GM18507 (cell line): ENCODE measurements at places on chromosomes 7 and 10.
A peak's percentile ranks its signal among the peaks of the same experiment; 100 is the strongest.

DNA sequence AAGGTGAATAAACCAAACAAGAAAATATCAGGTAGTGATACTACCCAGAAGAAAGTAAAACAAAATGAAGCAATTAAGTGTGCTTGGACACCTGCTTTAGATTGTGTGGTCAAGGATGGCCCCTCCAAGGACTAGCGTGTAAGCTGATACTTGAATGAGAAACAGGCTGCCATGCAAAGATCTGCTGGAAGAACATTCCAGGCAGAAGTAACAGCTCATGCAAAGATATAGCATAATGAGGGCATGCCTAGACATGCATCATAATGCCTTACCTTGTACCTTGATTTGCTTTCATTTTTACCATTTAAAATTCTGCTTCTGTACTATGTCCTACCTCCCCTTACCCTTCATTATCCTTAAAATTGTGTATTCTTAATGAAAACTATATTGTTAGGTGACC is 74.8 kb upstream of the HDAC9 start:
- DNase-seq = no peak

GRCh38 chr10:69745698-69746097 is 56.0 kb upstream of the COL13A1 start:
- DNase-seq = peak; percentile 12

- DNase-seq = no peak
These were observed 166.2 kb upstream of the SP8 start for GRCh38 chr7:20952916-20953315.

DNA sequence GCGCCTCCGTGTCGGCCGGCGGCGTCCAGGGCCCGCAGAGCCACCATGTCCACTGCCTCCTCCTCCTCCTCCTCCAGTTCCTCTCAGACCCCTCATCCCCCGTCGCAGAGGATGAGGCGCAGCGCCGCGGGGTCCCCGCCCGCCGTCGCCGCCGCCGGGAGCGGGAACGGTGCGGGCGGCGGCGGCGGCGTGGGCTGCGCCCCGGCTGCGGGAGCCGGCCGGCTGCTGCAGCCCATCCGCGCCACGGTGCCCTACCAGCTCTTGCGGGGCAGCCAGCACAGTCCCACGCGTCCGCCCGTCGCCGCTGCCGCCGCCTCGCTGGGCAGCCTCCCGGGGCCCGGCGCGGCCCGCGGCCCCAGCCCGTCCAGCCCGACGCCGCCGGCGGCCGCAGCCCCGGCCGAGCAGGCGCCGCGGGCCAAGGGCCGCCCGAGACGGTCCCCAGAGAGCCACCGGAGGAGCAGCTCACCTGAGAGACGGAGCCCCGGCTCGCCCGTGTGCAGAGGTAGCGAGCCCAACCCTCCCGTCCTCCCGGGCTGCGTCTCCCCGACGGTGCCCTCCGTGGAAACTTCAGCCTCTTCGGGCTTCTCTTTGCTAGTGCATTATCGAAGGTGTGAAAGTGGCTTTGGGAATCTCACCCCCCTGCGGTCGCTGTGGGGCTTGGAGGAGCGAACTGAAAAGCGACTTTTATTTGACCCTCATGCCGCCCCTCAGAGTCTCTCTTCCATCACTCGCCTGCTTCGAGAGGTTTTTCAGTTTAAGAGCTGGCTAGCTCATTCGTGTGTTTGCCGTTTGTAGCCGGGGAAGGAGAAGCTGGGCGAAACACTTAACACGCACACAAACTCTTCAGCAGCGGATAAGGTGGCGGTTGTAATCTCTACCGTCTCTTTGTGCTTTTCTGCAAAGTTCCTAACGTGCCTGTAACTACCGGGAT is 975 bp downstream of the GLCCI1 start:
- no peak for DNase-seq

DNA sequence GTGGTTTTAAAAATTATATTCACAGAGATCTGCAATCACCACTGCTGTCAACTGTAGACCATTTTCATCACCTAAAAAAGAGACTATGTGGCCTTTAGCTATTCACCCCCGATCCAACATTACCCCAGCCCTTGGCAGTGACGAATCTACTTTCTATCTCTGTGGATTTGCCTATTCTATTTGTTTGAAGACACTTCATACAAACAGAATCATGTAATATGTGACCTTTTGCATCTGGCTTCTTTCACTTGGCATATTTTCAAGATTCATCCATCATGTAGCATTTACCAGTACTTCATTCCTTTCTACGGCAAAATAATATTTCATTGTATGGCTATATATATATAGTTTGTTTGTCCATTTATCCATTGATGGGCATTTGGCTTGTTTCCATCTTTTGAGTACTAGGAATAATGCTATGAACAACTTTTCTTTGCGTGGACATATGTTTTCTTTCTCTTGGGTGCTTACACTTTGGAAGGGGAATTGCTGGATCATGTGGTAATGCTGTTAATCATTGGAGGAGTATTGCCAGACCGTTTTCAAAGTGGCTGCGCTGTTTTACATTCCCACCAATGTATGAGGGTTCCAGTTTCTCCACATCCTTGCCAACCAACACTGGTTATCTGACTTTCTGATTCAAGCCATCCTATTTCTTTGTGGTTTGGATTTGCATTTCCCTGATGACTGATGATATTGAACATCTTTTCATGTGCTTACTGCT is 22.3 kb downstream of the ADAMTS14 start:
- DNase-seq = no peak

DNA sequence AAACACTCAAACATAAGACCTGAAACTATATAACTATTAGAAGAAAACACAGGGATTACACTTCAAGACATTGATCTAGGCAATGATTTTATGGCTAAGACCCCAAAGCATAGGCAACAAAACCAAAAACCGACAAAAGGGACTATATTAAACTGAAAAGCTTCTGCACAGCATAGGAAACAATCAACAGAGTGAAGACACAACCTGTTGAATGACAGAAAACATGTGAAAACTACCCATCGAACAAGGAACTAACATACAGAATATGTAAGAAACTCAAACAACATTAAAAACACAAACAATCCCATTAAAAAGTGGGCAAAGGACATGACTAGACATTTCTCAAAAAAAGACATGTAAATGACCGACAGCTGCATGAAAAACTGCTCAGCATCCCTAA is 109.0 kb downstream of the ALOX5 start:
- no peak for DNase-seq

- no peak for DNase-seq
These were observed 614.0 kb upstream of the AUTS2 start for GRCh38 chr7:68984306-68984705.

GRCh38 chr10:71815515-71816130 is 35.4 kb downstream of the PSAP start:
- DNase-seq = no peak

DNA sequence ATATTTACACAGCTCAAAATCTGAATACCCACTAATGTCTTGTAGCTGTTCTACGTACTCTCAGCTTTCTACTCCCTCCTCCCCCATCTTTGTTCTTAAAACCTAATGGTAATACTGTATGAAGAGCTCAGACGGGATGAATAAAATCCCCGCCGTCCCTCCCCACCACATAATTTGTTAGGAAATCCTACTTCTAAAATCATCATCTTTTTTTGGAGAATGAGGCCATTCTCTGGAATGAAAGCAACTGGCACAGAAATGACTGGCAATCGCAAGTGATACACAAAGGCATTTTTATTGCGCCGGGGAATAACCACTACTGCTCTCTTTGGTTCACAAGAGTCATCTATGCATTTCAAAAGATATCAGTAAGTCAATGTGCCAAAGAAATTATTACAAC is 27.3 kb downstream of the SLC35B4 start:
- no peak for DNase-seq
